T-cell (primary cell): ENCODE measurements at places on chromosomes 12 and 14. TPM values are rescaled to one million over a fixed set of nuclear protein-coding genes. Genes with fewer than 3 reads are reported as not detected.

SMCO2 gene
- not detected for total RNA-seq

SIX4 gene
- total RNA-seq: not detected

AVPR1A gene
- total RNA-seq: not detected

RD3L gene
- not detected for total RNA-seq

RNF31 gene
- total RNA-seq: 100 TPM

DNA sequence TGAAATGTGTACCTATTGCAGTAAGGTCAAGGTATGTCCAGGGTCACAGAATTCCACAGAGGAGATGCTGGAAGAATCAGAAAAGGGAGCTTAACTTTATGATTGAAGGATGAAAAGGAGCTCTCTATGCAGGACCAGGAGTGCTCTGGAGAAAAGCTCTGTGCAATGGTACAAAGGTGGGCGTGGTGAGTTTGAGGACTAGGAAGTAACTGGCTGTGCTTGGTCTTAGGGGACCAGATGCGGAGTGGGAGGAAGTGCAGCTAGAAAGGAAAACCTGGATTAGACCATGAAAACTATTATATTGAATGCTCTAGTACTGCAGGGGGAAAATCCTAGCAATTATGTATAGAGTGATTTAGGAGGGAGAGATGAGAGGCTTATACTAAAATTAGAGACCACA lies 56.8 kb downstream of the BTG1 start:
- H3K4me1 ChIP-seq: peaks cover 7% of the 10 kb centered on the region
- H3K36me3 ChIP-seq: no peaks in the 10 kb centered on the region
- no peak overlapping the region for H3K27ac ChIP-seq
- no peak for DNase-seq

DNA sequence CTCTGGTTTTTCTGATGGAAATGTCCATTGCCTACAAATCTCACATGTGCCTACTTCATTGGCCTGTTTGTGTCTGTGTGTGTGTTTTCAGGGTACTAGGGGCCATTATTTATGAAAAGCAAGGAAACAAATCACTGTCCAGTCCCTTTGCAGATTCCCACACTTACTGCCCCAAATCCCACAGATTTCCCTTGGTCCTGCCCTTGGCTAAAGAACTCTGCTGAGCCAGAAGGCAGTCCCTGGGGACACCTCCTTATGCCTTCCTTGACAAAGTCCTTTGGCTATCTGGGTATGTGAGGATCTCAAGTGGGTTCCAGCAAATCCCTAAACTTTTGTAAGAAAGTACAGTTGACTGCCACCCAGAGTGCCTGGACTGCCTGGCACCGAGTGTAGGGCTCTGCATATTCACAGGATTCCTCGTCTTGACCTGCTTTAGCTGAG lies 388.1 kb downstream of the BCAT1 start:
- peaks cover 37% of the 10 kb centered on the region for H3K27me3 ChIP-seq
- H3K4me3 ChIP-seq: no peak overlapping the region
- H3K27ac ChIP-seq: no peak overlapping the region

DNA sequence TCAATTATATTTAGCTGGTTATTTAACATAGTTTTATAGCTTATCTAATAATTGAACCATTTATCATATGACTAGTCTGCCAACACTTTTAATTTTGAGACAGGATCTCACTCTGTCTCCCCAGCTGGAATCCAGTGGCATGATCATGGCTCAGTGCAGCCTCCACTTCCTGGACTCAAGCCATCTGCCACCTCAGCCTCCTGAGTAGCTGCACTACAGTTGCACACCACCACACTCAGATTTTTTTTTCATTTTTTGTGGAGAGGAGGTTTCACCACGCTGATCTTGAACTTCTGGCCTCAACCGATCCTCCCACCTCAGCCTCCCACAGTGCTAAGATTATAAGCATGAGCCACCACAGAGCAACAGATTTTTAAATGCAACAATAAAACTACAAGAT lies 151.4 kb upstream of the MDGA2 start:
- no peaks in the 10 kb centered on the region for H3K27me3 ChIP-seq
- no peak for DNase-seq
- no peak overlapping the region for H3K4me3 ChIP-seq
- H3K27ac ChIP-seq: no peak overlapping the region
- H3K36me3 ChIP-seq: no peaks in the 10 kb centered on the region
- no peaks in the 10 kb centered on the region for H3K4me1 ChIP-seq

- H3K27me3 ChIP-seq: peaks cover 5% of the 10 kb centered on the region
- DNase-seq: no peak
- no peaks in the 10 kb centered on the region for H3K4me1 ChIP-seq
- H3K36me3 ChIP-seq: no peaks in the 10 kb centered on the region
- no peak overlapping the region for H3K4me3 ChIP-seq
- H3K27ac ChIP-seq: no peak overlapping the region
These were observed 24.6 kb downstream of the SRRM4 start for GRCh38 chr12:119005913-119006312.

DNA sequence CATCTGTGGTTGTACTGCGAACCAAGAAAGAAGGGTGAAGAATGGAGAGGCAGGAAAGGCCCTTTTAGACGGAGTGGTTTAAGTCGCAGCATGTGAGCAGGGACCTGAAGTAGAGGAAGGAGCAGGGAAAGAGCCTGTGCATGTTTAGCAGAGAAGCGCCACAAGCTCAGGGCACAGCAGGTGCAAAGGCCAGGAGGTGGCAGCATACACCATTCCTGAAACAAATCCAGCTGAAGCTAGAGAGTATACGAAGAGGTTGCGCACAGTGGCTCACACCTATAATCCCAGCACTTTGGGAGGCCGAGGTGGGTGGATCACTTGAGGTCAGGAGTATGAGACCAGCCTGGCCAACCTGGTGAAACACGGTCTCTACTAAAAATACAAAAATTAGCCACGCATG lies 49.9 kb downstream of the HELB start:
- no peaks in the 10 kb centered on the region for H3K36me3 ChIP-seq
- H3K4me1 ChIP-seq: no peaks in the 10 kb centered on the region
- no peaks in the 10 kb centered on the region for H3K27me3 ChIP-seq
- no peak overlapping the region for H3K4me3 ChIP-seq
- no peak for DNase-seq

GRCh38 chr12:63949902-63950301 lies 105.4 kb downstream of the SRGAP1 start:
- no peaks in the 10 kb centered on the region for H3K4me1 ChIP-seq
- H3K27ac ChIP-seq: no peak overlapping the region
- no peaks in the 10 kb centered on the region for H3K36me3 ChIP-seq
- no peak overlapping the region for H3K4me3 ChIP-seq
- H3K27me3 ChIP-seq: no peaks in the 10 kb centered on the region

GRCh38 chr12:48813465-48814261 lies 4.6 kb upstream of the CACNB3 start:
- H3K27me3 ChIP-seq: peaks cover 17% of the 10 kb centered on the region
- peak overlapping the region; percentile 77 for H3K4me3 ChIP-seq
- no peak for DNase-seq
- peak overlapping the region; percentile 29 for H3K27ac ChIP-seq
- no peaks in the 10 kb centered on the region for H3K36me3 ChIP-seq
- peaks cover 8% of the 10 kb centered on the region for H3K4me1 ChIP-seq

DNA sequence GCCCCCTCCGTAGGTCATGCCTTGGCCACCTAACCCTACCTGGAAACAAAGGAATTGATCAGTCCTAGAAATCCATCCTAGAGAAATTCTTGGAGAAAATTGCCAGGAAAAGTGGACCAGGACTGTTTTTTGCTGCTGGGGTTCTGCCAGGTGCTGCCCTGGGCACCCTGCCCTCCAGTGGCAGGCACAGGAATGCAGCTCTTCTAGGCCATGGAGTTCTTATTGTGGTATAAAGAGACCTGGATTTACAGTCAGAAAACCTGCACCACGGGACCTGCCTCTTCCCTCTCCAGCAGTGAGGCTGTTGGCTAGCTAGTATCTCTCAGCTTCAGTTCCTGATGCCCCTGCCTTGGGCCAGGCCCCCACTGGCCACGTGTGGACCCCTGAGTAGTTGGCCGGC lies 59.7 kb downstream of the SLC24A4 start:
- no peaks in the 10 kb centered on the region for H3K4me1 ChIP-seq
- DNase-seq: no peak
- peaks cover 8% of the 10 kb centered on the region for H3K27me3 ChIP-seq
- H3K36me3 ChIP-seq: no peaks in the 10 kb centered on the region

DNA sequence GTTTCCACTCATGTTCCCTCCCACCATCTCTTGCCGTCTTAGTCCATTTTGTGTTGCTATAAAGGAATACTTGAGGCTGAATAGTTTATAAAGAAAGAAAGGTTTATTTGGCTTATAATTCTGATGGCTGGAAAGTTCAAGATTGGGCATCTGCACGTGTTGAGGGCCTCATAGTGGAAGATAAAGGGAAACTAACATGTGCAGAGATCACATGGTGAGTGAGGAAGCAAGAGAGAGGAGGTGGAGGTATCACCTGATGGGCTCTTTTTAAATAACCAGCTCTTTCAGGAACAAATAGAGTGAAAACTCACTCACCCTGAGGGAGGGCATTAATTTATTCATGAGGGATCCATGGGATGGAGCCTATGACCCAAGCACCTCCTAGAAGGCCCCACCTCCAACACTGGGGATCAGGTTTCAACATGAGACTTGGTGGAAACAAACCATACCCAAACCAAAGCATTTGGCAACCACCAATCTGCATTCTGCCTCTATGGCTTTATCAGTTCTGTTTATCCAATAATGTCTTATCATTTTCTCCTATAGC lies 29.5 kb downstream of the MYO1H start:
- no peaks in the 10 kb centered on the region for H3K36me3 ChIP-seq
- no peak overlapping the region for H3K27ac ChIP-seq
- no peaks in the 10 kb centered on the region for H3K4me1 ChIP-seq
- DNase-seq: no peak
- no peak overlapping the region for H3K4me3 ChIP-seq
- no peaks in the 10 kb centered on the region for H3K27me3 ChIP-seq

- DNase-seq: no peak
- H3K27me3 ChIP-seq: no peaks in the 10 kb centered on the region
- no peaks in the 10 kb centered on the region for H3K4me1 ChIP-seq
These were observed 45.5 kb downstream of the STXBP6 start for GRCh38 chr14:25004389-25004809.

DNA sequence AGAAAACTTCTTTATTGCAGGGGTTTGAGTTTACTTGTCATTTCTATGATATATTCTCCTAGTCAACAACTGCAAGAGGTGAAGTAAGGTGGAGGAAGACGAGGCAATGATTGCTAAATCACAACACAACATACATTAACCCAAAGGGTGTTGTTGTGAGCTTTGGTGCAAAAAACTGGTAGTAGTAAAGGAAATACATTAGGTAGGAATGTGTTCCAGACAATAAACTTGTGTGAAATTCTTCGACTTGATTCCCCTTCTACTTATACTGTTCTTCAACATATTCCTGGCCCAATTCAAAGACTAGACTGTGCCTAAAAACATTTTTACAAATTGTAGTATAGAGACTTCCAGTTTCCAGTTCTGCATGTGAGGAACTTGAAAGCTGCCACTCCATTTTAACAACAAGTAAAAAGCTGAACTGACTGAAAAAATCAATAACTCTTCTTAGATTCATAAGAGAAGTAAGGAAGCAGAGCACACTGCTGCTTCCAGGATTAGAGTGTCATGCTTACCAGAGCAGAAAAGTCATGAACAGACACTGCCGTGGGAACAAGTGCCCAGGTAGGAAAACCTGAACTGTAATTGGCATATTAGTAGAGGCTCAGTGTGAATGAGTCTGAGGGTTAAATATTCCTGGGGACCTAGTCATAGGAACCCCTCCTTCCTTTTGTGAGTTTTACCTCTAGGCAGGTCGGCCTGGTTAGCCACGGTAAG lies 22.2 kb downstream of the COX8C start:
- H3K27ac ChIP-seq: no peak overlapping the region
- no peaks in the 10 kb centered on the region for H3K36me3 ChIP-seq
- peaks cover 2% of the 10 kb centered on the region for H3K27me3 ChIP-seq
- H3K4me1 ChIP-seq: no peaks in the 10 kb centered on the region
- H3K4me3 ChIP-seq: no peak overlapping the region

DNA sequence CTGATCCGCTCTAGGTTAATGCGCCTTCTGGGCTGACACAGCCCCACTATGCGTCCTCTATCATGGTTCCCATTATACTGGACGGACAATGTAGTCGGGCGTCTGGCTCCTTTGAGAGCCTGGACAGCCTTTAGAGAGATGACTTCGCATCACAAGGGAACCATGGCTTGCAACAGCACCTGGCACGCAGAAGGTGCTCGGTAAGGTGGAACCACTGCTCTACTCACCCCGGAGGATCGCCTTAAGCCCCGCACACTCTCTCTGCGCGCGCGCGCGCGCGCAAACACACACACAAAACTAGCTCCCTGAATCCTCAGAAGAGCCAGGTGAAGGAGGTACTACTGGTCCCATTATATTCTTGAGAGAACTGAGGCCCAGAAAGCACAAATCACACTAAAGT lies 7.1 kb downstream of the MAP3K12 start:
- DNase-seq: no peak
- peaks cover 28% of the 10 kb centered on the region for H3K4me1 ChIP-seq
- H3K36me3 ChIP-seq: no peaks in the 10 kb centered on the region
- H3K4me3 ChIP-seq: no peak overlapping the region
- H3K27ac ChIP-seq: peak overlapping the region; percentile 80

DNA sequence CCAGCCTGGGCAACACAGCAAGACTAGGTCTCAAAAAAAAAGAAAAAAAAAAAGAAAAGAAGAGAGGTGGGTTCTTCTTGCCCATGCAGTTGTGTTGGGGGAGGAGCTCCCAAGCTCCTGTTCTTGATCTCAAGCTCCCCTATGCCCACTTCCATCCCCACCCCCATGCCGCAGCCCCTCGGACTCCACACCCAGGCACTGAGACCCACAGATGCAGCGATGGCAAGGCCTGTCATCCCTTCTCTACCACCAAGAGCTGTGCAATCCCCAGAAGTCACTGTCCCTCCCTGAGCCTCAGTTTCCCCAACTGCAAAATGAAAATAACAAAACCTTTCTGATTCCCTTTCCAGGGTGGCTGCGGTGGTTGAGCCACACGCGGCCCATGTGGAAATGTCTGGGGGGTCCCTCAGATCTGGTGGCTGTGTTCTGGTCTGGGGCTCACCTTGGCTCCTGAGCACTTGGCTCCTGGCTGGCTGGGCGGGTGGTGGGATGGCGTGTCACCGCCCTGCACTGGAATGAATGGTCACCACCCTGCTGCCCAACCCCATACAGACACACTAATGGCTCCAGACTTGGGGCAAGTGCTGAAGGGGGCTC lies 22.6 kb upstream of the KIF26A start:
- no peaks in the 10 kb centered on the region for H3K36me3 ChIP-seq
- no peak for DNase-seq
- H3K4me3 ChIP-seq: peak overlapping the region; percentile 40
- no peak overlapping the region for H3K27ac ChIP-seq

GRCh38 chr12:13817131-13817530 lies 164.3 kb downstream of the GRIN2B start:
- H3K4me3 ChIP-seq: no peak overlapping the region
- no peaks in the 10 kb centered on the region for H3K36me3 ChIP-seq
- H3K27ac ChIP-seq: no peak overlapping the region
- H3K4me1 ChIP-seq: no peaks in the 10 kb centered on the region
- DNase-seq: no peak
- H3K27me3 ChIP-seq: no peaks in the 10 kb centered on the region

GRCh38 chr12:51281202-51281924 lies 11.1 kb upstream of the SMAGP start:
- no peak overlapping the region for H3K4me3 ChIP-seq
- no peak overlapping the region for H3K27ac ChIP-seq
- H3K4me1 ChIP-seq: no peaks in the 10 kb centered on the region
- no peak for DNase-seq
- no peaks in the 10 kb centered on the region for H3K27me3 ChIP-seq
- H3K36me3 ChIP-seq: peaks cover 53% of the 10 kb centered on the region
